Activated CD8-positive, alpha-beta memory T cell treated with anti-CD3 and anti-CD28 coated beads, Interleukin-2, amount 10 ng/mL, durations not matched to agents 7 days and 5 days (primary cell): ENCODE measurements at places on chromosomes 1 and 21. TPM values are rescaled to one million over a fixed set of nuclear protein-coding genes. Genes with fewer than 3 reads are reported as not detected.

Gene PLA2G2F
- total RNA-seq: not detected

Gene S100B
- 1.5 TPM for total RNA-seq

Gene GNB1
- 473 TPM for total RNA-seq

Gene ADCY10
- 0.07 TPM for total RNA-seq

Gene KRTAP24-1
- total RNA-seq: not detected

Gene SLC45A3
- not detected for total RNA-seq

Gene ZNF670
- total RNA-seq: 1.0 TPM

Gene ADGRL4
- not detected for total RNA-seq

Gene C1orf116
- not detected for total RNA-seq

Gene TNFAIP8L2
- 17.6 TPM for total RNA-seq

Gene KCNH1
- total RNA-seq: not detected

Gene FYB2
- not detected for total RNA-seq

Gene OR2T33
- not detected for total RNA-seq

Gene TMEM269
- total RNA-seq: not detected

Gene RXRG
- total RNA-seq: not detected

Gene GFI1
- 87.8 TPM for total RNA-seq

Gene C1orf185
- total RNA-seq: not detected

Gene ZNF593
- 48.1 TPM for total RNA-seq

Gene SPRR2A
- total RNA-seq: not detected

Gene LRRN2
- not detected for total RNA-seq

Gene KIF14
- 30.8 TPM for total RNA-seq

Gene CA14
- total RNA-seq: not detected

Gene CFHR2
- total RNA-seq: not detected

Gene CHI3L1
- not detected for total RNA-seq

Gene VWA5B1
- total RNA-seq: not detected

Gene CTXND2
- total RNA-seq: not detected

Gene LORICRIN
- total RNA-seq: not detected

Gene CSMD2
- not detected for total RNA-seq

Gene SELL
- 85.1 TPM for total RNA-seq

Gene FCRL1
- not detected for total RNA-seq

Gene ZFP69
- total RNA-seq: 1.4 TPM

Gene PLCH2
- total RNA-seq: 6.5 TPM

Gene MROH9
- total RNA-seq: not detected

Gene CFAP57
- 0.09 TPM for total RNA-seq

Gene SLC25A34
- total RNA-seq: 0.82 TPM

Gene GPR37L1
- not detected for total RNA-seq

Gene SLC2A5
- not detected for total RNA-seq

Gene RPS6KA1
- total RNA-seq: 158 TPM

Gene LIN28A
- not detected for total RNA-seq

Gene RAB25
- not detected for total RNA-seq

Gene CD1B
- total RNA-seq: not detected

Gene SH2D5
- not detected for total RNA-seq

Gene ATP1B1
- total RNA-seq: 5.4 TPM

Gene KCNQ4
- 0.44 TPM for total RNA-seq

Gene PGLYRP4
- total RNA-seq: not detected

Gene TEDDM1
- total RNA-seq: not detected

Gene CLDN19
- total RNA-seq: not detected

Gene FAM3B
- not detected for total RNA-seq

Gene HTR1D
- not detected for total RNA-seq

Gene KPNA6
- total RNA-seq: 82.8 TPM

Gene WDR64
- total RNA-seq: 0.12 TPM

Gene TCEA3
- 0.26 TPM for total RNA-seq

Gene FAM229A
- total RNA-seq: 4.1 TPM

Gene CD84
- 29.9 TPM for total RNA-seq

Gene SLC1A7
- not detected for total RNA-seq

Gene GALE
- total RNA-seq: 39.0 TPM

Gene AADACL3
- not detected for total RNA-seq

Gene PPM1J
- total RNA-seq: not detected

Gene REG4
- 7.5 TPM for total RNA-seq

Gene LAX1
- 20.3 TPM for total RNA-seq
